ENCODE measurements at places on chromosomes 16 and 17.

DNA sequence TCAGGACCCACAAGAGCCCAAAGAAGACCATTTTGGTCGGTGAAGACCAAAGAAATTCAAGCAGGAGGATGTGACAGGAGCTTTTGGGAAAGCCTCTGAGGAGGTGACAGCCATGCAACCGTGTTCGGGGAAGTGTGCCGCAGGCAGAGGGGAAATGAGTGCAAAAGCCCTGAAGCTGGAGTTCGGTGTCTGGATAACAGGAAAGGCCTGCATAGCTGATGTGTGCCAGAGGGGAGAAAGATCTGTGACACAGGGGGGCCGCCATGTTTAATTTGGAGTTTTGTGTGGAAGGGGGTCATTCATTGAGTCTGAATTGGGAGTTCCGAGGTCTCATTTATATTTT, 870 bp upstream of the ZC3H7A start:
- peak; percentile 44 for DNase-seq

DNA sequence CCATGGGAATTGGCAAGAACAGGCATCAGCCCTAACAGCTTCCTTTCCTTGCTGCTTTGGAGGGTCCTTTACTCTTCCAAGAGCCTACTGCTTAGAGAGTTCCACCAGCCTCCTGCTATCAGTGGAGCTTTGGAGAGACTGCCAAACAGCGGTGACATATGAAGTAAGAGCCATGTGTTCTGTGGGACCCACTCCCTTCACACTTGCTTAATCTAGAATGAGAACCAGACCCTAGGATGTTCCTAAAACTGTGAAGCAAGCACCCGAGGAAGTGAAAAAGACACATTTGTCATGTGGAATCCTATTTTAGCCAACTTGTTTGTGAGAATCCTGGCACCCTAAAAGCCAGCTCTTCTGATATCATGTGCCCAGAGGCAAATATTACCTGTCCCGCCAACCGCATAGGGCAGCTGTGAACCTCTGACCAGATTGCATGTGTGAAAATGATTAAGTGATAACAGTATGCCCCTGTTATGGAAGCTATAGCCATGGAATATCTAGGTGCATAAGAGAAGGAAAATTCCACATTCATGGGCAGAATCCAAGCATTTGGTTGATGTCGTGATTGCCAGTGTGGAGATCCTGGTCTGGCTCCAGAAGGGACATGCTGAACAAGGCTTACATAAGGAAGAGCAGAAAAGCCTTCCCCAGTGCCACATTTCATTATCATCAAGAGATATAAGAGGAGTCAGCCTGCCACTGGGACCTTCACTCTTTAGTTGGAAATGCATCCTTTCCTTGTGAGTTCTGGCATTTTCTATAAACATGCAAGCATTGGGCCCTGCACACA, 18.7 kb downstream of the RCVRN start:
- no peak for DNase-seq

GRCh38 chr16:84868328-84868727, 48.5 kb downstream of the CRISPLD2 start:
- DNase-seq = no peak

DNA sequence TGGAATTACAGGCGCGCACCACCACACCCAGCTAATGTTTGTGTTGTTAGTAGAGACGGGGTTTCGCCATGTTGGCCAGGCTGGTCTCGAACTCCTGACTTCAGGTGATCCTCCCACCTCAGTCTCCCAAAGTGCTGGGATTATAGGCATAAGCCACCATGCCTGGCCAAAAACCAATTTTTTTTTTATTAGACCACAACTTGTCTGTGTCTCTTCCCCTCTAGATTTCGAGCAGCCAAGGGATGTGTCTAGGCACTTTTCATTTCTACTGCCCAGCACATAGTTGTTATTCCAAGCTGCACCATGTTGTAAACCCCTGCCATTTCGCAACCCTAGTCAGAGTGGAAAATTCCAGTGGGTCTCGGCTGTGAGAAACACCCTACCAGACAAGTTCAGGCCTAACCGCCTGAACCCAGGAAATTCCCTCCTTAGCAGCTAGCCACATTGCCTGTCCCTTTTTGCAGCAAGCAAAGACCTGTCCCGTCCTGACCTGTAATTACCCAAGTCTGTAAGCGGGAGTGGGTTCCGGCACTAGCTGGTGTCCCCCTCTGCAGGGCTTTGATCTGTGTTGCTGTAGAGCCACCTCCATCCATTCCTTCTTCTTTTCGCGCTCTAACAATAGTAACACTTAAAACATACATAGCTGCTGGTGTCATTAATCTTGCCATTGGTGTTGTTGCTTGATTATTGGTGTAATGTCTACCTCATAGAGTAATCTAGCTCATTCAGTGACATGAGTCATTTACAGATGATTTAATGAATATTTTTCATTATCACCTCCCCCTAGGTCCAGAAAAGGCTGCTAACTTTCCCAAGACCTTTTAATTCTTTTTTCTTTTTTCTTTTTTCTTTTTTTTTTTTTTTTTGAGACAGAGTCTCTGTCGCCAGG, 77.3 kb upstream of the ATF7IP2 start:
- no peak for DNase-seq

- peak; percentile 90 for DNase-seq
Observed at GRCh38 chr17:15502369-15503112, 35.1 kb upstream of the CDRT4 start.

- peak; percentile 68 for DNase-seq
Observed at GRCh38 chr16:89924297-89924924, 1.3 kb downstream of the TUBB3 start.

GRCh38 chr16:53024045-53024444, 28.7 kb downstream of the CHD9NB start:
- DNase-seq = no peak

GRCh38 chr16:30567160-30567990, 4.1 kb downstream of the ZNF688 start:
- peak; percentile 84 for DNase-seq

- no peak for DNase-seq
Observed at GRCh38 chr16:85469929-85470590, 143.1 kb upstream of the GSE1 start.

Data from activated CD4-positive, alpha-beta T cell treated with anti-CD3 and anti-CD28 coated beads for 36 hours (primary cell).